Astrocyte of the spinal cord (primary cell): ENCODE measurements at places on chromosomes 13 and 19.

DNA sequence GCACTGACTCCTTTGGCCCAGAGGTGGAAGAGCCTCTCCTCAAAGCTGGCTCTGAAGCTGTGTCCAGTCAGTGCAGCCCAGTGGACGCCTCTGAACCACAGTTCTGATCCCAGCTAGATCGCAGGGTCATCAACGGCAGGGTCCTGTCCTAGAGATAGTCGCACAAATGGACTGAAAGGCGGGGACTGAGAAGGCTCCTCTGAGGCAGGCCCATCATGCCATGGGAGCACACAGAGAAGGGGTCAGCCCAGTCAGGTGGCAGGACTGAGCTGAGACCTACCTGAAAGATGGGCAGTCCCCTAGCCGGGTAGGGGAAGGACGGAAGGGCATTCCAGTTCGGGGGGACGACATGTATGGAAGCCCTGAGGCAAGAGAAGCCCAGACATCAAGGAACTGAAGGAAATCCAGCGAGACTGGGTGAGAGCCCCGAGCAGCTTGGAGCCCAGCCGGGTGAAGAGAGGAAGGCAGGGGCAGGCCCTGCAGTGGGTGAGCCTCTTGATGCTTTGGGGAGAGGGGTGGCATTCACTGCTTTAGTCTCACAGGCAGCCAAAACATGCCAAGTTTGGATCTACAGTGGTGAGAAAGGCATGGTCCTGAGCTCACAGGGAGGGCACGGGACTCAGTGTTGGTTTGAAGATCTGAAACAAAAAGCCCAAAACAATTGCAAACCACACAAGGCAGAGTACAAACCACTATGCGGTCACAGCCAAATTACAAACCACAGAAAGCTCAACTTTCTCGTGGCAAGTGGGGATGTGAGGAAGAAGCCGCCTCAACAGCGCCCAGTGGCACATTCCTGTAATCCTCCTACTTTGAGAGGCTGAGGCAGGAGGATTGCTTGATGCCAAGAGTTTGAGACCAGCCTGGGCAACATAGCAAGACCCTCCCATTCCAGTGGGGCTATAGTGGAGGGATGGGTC lies 10.0 kb downstream of the CALM3 start:
- peak; percentile 56 for DNase-seq

GRCh38 chr19:49690656-49691242 lies at the start of gene CPT1C:
Gene CPT1C, plus strand, starts transcription at chr19:49691116. Its CDS starts 1,137 bp downstream, at chr19:49692253.
- DNase-seq, result peak; percentile 75

DNA sequence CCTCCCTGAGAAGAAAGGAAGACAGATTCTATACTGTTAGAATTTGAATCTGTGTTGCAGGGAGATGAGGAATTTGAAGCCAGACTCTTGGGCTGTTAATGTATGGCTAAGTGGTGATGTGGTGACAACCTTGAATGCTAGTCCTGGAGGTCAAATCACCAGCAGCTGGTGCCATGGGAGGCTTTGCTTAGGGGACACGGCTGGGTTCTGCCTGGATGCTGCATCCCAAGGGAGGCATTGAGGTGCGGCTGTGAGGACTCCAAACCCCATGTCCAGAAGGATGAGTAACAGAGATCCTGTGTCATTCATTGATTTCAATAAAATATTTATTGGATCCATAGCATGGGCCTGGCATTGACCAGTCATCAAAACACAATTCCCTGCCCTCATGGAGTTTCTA lies 42.3 kb downstream of the RFX2 start:
- no peak for DNase-seq

GRCh38 chr19:10006335-10006708 lies 4.0 kb downstream of the COL5A3 start:
- DNase-seq, result peak; percentile 49

DNA sequence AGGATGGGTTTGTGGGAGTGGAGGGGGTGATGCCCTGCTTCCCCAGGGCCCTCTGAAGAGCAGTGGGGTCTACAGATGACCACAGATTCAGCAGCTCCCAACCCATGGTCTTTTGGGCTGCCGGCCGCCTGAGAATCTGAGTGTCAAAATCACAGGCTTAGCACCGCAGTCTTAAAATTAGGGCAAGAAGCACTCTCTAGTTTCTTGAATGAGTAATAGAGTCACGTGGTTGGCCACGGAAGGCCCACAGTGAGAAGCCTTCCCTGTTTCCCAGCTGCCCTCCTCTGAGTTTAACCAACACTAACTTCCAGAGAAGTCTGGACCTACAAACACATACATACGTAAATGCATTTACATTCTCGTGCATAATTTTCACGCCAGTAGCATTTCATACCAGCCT lies 5.2 kb downstream of the PRMT1 start:
- no peak for DNase-seq

GRCh38 chr13:52738719-52739467 lies 727 bp downstream of the CNMD start:
- DNase-seq, result no peak

- no peak for DNase-seq
These were observed 244.6 kb downstream of the B3GLCT start for GRCh38 chr13:31444266-31444856.

DNA sequence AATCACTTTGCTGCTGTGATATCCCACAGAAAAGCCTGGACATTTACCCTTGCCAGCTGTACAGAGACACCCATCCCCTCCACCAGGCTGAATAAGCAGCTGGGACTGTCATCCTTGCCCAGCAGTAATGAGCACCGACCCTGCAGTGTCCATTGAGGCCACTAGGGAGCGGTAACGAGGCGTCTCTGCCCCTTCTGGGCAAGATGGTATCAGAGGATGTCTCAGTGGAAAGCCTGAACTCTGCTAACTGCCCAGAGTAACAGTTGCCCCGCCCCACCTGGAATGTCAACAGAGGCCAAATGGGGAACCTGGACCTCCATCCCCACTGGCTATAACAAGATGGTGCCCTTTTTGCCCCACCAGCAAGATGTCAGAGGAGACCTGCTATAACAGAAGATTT lies 22.8 kb upstream of the CEACAM20 start:
- no peak for DNase-seq

- no peak for DNase-seq
These were observed 130.5 kb downstream of the B3GLCT start for GRCh38 chr13:31330236-31330635.

GRCh38 chr13:51549050-51549449 lies 35.2 kb upstream of the WDFY2 start:
- DNase-seq, result peak; percentile 22

DNA sequence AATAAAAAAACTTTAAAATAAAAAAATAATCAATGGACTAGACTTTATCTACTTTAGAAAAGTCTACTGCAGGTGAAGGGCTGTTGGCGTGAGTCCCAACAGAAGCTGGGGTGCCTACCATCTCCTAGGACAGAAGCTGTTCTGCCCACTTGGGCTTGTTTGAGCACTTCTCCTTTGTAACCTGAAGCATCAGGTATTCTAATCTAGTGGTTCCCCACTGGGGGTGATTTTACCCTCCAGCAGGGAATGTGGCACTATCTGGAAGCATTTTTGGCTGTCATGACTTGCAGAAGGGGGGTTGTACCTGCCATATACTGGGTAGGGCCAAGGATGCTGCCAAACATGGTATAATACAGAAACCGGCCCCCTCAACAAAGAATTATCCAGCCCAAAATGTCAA lies 16.2 kb upstream of the DOCK9 start:
- DNase-seq, result no peak
